Stimulated activated CD8-positive, alpha-beta memory T cell treated with anti-CD3 and anti-CD28 coated beads, Interleukin-4, amount 100 ng/mL, for 1 hour (primary cell): ENCODE measurements at places on chromosomes 16 and 17.

DNA sequence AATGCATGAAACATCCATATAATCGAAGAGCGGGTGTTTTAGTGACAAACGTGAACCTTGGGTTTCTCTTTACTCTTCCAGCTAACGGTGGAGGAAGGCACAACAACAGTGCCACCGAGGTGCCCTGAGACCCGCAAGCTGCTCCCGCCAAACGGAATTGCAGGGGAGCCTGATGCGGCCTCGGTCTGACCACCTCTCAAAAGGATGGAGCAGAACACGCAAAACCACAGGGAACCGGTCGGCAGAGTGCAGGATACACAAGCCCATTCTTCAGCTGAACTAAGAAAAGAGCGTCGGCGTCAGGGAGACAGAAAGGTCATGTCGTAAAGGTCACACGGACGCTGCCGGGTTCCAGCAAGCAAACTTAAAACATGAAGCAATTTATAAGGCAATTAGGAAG is 109.5 kb upstream of the ZNF750 start:
- DNase-seq = no peak

DNA sequence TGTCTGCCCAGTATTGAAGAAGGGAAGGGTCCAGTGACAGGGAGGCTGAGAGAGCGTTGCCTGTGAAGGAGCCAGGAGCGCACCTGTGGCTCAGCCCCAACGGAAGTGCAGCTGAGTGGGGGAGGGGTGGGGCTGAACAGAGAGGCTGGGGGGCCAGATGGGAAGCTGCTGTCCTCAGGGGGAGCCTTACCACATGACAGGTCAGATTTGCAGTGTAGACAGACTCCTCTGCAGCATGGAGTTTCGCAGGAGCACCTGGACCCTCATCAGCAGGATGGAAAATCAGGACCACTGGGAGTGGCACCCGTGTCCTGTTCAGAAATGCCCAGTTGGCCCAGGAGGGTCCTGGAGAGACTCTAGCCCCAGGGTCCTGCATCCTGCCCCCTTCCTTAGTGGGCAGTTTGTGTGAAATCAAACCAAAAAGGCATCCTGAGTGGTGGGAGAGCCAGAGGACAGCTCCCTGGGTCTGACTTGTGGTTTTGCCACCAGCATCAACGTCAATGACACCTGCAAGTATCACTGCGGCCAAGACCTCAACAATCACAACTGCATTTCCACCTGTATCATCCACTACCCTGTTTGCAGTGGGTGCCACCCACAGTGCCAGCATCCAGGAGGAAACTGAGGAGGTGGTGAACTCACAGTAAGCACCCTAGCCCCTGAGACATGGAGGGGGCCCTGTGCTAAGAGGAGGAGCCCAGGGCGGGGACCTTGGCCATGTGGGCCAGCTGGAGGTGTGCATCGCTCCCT is 7.8 kb downstream of the CD300A start:
- no peak for DNase-seq

DNA sequence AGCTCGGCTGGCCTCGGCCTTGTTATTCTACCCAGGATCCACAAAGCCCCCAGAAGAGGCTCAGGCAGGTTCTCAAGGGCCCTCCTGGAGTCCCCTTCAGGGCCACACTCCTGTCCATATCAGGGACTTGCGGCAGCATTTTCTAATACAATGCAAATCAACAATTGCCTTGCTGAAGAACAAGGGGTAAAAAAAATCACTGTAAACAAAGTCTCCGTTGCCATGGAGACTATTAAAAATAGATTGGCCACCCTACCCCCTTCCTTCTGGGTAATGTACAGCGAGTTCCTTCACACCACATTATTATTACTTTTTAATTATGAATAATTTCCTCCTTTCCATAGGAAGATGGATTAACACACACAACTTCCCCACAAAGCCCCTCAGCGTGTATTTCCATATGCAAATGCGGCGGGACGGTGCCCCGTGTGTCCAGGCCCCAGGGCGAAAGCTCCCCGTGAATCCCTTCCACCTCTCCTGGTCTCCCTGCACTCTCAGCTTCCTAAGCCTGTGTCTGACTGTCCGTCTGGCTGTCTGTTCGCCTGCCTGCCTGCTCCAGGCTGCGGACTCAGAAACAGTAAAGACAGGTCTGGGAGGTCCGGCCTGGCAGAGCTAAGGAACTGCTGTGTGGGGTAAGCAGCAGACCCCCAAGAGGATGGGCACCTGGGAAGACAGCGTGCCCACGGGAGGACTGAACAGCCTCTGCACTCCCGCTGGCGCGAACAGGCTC is 196.6 kb downstream of the RBFOX3 start:
- DNase-seq = no peak

GRCh38 chr16:3148256-3149192 is 13.7 kb downstream of the ZNF213 start:
- DNase-seq = no peak

GRCh38 chr17:19753051-19753509 is 5.0 kb upstream of the ALDH3A1 start:
- no peak for DNase-seq

DNA sequence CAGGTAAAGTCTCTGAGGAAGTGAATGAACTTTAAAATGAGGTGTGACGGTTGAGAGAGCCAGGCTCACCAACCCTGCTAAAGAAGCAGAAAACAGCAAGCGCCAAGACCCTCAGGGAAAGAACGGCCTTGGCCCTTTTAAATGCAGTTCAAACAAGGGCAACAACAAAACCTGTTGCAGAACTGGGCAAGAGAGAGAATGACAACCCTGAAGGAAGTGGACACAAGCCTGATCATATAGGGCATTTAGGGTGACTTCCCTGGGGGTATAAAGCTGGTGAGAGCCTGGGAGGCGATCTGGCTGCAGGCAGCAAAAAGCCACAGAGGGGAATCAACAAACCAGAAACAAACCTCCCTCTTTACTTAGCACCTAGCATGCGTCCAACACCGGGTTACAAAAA is 1.0 kb downstream of the CPPED1 start:
- DNase-seq = no peak

DNA sequence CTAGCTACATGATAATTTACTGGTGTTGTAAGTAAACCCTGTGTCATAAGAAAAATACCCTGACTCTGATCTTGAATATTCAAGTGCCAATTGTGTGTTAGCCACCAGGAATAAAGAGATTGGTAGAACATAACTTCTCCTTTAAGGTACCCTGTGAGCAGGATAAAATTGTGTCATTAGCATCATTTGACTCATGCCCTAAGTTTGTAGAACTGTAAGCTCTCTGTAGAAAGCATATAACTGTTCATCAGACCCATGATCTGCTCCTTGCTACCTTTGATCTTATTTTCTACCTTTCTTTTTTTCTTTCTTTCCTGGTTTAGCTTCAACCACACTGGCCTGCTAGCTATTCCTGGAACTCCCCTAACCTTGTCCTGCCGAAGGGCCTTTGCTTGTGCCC is 35.8 kb downstream of the PTRH2 start:
- no peak for DNase-seq

DNA sequence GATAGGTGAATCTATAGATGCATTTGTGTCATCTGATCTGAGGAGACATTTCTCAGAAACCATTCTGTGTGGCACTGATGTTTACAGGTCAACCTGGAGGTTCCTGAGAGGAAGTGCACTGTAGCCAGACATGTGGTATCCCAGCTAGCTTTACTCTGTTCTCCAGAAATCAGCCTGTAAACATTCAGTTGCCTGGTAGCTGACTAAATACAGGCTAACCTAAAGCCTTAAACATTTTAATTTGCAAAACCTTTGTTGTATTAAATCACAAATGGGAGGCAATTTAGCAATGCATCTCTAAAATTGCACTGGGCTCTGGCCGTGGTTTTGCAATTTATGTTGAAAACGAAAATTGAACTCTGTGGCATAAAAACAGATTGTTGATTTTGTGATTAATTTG is 207.6 kb downstream of the FTO start:
- no peak for DNase-seq

DNA sequence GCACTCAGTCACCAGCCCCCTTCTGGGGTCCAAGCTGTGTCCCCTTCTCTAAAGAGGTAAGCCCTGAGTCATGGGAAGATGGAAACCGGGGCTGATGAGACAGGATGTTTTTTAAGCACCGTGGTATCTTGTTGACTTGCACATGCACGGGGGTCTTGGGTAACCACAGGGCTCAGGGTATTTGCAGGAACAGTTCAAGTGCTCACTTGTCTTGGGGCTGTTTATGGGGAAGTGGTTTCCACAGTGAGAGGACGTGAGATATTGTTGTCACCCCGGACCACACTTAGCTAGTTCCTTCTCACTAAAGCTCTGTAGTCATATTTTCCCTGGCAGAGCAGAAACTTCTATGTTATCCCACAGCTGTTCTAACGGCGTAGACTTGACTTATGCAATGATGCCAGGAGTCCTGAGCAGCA is 7.7 kb downstream of the CCL3L1 start:
- no peak for DNase-seq

DNA sequence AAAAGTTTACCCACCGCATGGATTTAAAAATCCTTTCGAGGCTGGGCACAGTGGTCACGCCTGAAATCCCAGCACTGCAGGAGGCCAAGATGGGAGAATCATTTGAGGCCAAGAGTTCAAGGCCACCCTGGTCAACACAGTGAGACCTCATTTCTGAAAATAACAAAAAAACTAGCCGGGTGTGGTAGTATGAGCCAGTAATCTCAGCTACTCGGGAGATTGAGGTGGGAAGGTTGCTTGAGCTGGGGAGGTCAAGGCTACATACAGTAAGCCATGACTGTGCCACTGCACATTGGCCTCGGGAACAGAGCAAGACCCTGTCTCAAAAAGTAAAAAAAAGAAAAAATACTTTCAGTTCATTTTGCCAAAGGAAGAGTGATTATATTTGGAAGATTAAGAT is 12.7 kb downstream of the GNA13 start:
- no peak for DNase-seq

GRCh38 chr17:34665150-34665806 is 85.9 kb downstream of the TMEM132E start:
- no peak for DNase-seq

DNA sequence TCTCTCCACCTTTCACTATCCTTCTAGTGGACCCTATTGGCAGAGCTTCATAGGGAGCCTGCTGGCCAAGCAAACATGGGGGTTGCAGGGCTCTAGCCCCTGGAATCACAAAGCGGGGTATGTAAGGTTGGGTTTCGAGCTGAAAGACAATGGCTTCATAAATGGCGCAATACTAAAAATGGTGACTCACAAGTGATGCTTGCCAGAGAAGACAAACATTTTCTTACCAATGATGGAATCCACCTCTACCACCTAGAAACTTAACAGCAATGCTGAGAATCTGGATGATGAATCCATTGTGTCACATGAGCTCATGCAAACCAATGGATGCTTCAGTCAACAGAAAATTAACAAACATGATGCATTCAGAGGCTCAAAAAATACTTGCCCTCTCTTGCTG is 375.3 kb upstream of the PSMD7 start:
- DNase-seq = no peak

- no peak for DNase-seq
These were observed 45.6 kb downstream of the TIMM22 start for GRCh38 chr17:1042486-1042885.

DNA sequence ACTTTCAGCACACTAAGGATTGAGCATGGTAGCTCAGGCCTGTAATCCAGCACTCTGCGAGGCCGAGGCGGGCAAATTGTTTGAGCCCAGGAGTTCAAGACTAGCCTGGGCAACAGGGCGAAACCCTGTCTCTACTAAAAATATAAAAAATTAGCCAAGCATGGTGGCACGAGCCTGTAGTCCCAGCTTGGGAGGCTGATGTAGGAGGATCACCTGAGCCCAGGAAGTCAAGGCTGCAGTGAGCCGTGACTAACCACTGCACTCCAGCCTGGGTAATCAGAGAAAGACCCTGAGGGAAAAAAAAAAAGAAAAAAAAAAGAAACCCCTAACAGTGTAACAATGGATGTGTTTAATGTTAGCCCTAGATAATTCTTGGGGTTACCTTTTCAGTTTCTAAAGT is 24.0 kb downstream of the PARN start:
- no peak for DNase-seq

GRCh38 chr17:17382971-17383370 is 79.8 kb downstream of the NT5M start:
- no peak for DNase-seq

DNA sequence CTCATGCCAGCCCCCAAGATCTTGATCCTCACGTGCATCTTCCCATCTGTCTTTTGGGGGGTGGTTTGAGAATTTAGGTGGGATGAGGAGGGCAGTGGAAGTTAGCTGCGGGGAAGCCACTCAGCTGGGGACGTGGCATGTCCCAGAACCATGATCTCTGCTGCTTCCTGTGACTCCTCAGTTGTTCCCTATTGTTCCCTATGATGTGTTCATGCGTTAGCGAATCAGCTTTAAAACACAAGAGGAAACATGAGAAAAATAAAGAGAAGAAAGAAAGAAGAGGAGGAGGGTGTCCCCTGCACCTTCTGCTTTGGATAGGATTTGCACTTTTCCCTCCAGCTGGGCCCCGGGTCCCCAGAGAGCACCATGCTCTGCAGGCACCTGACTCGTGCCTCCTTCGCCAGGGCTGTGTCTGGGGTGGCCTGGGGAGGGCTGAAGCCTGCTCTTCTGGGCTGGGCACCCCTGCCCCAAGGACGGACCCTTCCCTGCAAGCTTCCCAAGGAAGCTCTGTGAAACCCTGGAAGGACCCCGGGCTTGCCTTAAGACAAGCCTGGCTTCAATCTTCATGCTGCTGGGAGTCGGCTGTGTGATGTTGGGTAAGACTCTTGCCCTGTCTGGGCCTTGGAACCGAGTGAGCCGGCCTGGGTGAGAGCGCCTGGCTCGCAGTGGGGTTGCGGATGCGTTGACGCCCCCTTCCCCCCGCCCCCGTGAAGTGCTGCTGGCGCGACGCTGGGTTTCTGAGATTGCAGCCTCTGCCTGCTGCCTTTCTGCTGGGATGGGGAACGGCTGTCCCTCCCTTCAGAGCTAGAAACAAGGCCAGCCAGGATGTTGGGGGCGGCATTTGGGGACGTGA is 62.8 kb upstream of the CIBAR2 start:
- DNase-seq = no peak

DNA sequence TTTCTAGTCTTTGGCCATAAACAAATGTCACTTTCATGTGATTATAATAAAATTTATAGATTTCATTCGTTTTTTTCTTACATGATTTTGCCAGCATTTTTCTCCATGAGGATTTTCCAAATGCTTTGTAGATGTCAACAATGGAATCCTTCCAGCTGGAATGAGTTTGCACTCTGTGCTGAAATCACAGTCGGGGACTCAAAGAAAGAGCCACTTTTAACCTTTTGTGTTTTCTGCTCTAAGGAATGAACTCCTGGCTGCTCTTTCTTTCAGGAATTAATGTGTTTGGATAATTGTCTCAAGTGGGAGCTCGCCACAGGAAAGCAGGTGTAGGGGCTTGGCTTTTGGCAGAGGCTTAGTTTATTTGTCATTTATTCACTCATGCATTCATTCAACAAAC is 372.3 kb upstream of the SALL1 start:
- DNase-seq = no peak

DNA sequence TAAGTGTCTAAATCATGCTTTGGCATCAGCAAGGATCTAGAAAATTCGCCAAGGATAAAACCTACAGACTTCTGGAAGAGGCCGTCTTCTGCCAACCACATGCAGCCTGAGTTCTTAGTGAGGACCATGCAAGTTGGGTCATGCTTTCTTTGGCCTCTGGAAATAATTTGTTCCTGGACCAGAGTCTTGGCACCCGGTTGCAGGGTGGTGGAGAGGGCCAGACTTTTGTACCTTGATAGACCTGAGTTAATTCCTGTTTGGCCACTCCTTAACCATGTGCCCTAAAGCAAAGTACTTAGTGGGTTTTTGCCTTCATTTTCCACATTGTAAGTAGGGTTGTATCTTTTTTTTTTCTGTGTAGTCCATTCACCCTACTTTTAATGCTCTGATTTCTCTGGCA is 283.4 kb upstream of the IRX5 start:
- DNase-seq = no peak

- DNase-seq = no peak
These were observed 7.2 kb downstream of the PLA2G15 start for GRCh38 chr16:68252383-68252782.

GRCh38 chr16:84369105-84369504 is 767 bp downstream of the ATP2C2 start:
- DNase-seq = no peak
